ENCODE measurements at places on chromosomes 16 and 17.

DNA sequence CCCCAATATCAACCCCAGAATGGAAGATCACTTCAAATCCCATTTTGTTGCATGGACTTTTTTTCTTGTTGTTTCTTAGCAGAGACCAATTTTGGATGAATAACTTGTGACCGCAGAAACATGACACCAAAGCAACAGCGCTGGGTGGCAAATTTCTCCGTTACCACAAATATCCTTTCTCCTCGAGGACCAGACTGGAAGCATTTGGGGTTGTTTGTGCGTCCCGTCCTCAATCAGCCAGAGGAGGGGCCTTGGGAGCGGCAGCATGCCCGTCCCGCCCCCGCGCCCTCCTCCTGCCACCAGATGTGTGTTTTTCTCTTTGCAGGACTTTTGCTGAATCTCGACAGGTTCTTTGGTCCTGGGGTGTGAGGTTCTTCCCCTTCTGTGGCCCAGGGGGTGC lies 282.5 kb upstream of the FOXF1 start:
- DNase-seq = no peak

DNA sequence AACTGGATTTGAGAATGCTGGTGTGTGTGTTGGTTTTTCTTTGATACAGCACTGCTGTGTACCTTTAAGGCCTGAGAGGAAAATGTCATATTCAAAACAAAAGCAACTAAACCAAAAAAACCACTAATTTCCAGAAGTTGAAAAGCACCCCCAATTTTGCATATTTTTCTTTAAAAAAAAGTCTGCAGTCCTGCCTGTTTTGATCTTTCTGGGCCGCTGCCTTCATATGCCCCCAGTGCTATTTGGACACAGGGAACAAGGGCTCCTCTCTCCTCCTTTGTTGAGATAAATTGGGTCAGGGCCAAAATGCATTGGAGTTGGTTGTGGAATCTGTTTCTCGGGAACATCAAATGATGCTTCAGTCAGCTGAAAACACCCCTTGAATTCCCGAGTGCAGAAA lies 26.9 kb downstream of the GPT2 start:
- DNase-seq = peak; percentile 36

- no peak for DNase-seq
Observed at GRCh38 chr16:14528306-14528705, 101.8 kb downstream of the PARN start.

- DNase-seq = no peak
Observed at GRCh38 chr17:79647456-79647915, 36.6 kb upstream of the RBFOX3 start.

DNA sequence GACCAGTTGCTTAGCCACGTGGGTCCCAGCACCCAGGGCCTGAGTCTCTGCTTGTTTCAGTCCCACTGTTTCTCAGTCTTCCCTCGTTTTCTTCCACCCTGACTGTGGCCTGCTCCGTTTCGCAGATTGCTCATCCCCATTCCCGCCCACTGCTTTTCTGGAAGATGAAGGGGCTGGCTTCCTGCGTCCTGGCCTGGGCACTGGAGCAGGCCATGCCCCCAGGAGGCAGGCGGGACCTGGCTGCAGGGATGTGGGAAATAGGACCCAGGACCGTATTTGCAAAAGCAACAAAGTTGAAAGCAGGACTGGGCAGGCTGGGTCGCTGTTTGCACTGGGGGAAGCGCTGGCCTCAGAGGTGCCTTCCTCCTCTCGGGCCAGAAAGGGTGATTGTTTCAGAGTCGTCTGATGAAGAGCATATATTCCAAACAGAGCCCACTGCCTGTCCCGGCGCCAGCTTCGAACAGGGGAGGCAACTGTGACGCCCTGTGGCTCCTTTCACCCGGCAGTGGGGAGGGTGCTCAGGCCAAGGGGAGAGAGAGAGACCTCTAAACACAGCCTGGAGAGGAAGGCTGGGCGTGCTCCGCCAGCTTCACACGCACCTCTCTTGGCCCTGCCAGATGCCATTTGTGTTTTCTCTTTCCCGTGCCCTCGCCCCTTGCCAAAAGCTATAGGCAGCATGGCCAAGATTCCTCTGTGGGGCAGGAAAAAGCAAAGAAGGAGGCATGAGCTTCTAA lies 108.6 kb downstream of the CMIP start:
- no peak for DNase-seq

DNA sequence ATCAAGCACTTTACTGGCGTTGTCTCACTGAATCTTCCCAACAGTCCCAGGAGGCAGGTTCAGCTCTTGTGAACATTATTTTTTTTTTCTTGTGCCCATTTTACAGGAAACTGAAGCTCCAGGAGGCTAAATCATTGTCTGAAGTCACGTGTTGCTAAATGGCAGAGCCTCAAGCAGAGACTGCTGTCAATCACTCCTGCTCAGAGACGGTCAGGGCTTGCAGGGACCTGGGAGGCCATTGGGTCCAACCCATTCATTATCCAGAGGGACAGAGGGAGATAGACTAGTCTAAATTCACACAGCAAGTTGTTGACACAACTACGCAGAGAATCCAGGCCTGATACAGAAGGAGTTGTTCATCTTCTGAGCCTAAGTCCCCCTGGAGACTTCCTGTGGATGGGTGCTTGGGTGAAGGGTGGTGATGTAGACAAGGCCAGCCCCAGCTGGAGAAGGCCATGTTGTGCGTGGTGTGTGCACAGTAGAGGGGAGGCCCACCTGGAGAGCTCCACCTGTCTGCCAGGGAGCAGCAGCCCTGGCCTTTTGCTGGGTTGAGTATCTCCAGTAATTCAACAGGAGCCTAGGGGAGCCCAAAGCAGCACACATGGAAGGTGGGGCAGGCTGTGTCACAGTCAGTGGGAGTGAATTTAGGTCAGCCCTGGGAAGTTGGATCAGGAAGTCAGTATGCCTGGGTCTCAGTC lies 24.3 kb upstream of the C1QL1 start:
- DNase-seq = no peak

DNA sequence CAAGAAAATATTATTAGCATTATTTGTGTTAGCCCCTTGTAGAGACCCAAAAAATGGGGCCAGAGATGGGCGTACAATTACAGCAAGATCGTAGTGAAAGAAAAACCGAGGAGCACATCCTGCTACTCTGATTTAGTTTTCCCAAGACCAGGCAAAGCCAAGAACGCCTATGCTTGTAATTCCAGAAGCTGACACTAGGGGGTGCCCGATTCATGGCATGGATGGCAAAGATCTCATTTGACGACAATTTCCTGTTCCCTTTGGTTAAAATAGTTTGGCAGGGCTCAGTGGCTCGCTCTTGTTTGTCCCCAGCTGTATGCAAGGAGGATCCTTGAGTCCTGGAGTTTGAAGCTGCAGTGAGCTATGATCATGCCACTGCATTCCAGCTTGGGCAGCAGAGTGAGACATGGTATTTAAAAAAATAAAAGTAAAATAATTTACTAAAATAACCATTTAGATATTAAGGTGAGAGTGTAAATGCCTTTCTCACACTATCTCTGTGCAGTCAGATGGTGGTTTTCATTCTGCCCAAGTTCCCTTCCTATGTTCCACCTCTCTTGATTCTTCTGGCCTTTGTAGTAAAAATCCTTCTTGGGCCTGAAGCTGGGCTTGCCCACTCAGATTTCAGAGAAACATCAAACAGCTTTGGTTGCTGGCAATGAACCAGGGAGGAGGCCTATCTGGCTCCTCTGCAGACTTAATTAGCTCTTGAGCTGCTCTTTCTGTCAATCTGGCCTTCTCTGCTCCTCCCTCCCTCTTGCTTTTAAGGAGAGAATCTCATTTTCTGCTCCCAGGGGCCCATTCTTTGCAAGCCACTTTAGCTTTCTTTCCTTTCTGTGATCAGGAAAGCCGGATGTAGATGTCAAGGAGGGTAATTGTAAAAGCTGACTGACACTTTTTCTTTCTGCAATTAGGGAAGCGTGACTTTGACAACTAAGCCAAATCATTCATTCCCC lies 31.2 kb downstream of the TMEM238L start:
- no peak for DNase-seq
